Activated naive CD8-positive, alpha-beta T cell treated with anti-CD3 and anti-CD28 coated beads for 36 hours (primary cell): ENCODE measurements at places on chromosomes 12 and 14. TPM values are rescaled to one million over a fixed set of nuclear protein-coding genes. Genes with fewer than 3 reads are reported as not detected.

GRCh38 chr12:120998435-120998834 is 17.9 kb downstream of the C12orf43 start:
- H3K4me1 ChIP-seq: peaks cover 1% of the 10 kb centered on the region
- DNase-seq: no peak
- peaks cover 2% of the 10 kb centered on the region for H3K36me3 ChIP-seq
- H3K27ac ChIP-seq: no peak overlapping the region
- no peak overlapping the region for H3K4me3 ChIP-seq

WIF1 gene
- 0.10 TPM for total RNA-seq

DNA sequence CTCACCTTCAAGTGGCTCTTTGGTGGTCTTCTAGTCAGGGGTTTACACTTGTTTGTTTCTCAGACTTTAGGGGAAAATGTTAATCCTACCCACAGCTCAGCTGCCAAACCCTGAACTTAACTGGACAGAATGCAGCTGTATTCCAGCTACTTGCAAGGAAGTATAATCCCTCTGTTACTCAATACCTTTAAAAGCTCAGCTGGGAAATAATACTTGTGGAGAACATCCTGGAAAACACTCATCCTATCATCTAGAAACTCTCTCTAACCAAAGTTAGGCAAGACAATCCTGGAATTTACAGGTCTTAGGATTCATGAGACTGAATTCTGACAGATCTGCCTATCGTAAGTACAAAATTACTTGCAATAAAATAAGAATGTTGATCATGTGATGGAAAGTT is 404.1 kb downstream of the ADAMTS20 start:
- no peaks in the 10 kb centered on the region for H3K36me3 ChIP-seq
- no peaks in the 10 kb centered on the region for H3K4me1 ChIP-seq
- H3K27ac ChIP-seq: no peak overlapping the region
- no peak for DNase-seq
- no peaks in the 10 kb centered on the region for H3K27me3 ChIP-seq
- H3K4me3 ChIP-seq: no peak overlapping the region

TAS2R9 gene
- total RNA-seq: not detected

GRCh38 chr12:105083551-105084105 is 630 bp downstream of the ALDH1L2 start:
- peak overlapping the region; percentile 78 for H3K27ac ChIP-seq
- peak overlapping the region; percentile 85 for H3K4me3 ChIP-seq
- H3K36me3 ChIP-seq: no peaks in the 10 kb centered on the region
- peaks cover 33% of the 10 kb centered on the region for H3K27me3 ChIP-seq
- H3K4me1 ChIP-seq: peaks cover 6% of the 10 kb centered on the region

DNA sequence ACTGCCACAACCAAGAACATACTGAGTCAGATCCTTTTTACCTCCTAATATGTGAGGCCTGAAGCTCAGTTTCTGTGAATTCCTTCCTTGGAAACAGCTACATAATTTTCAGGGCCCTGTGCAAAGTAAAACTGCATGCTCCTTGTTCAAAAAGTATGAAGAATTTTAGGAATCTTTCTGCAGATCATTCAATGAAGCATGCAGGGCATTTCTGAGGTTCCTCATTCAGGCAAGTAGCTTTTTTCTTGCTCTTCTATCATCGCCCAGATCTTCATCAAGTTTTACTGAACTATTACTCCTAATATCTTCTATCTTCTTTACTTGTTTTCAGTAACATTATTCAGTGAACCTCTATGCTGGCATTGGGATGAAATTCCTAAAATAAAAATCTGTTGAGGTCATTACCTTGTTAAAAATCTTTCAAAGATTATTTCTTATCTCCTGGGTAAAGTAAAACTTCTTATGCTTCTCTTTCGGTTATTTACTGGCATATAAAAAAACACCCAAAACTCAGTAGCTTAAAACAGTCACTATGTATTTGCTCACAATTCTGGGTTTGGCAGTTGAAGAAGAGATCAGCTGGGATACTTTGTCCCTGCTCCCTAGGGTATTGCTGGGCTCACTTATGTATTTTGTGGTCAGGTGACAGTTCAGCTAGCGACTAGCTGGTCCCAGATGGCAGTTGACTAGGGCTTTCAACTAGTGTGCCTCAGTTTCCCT is 42.6 kb upstream of the KRR1 start:
- no peaks in the 10 kb centered on the region for H3K36me3 ChIP-seq
- no peak overlapping the region for H3K27ac ChIP-seq
- peaks cover 42% of the 10 kb centered on the region for H3K27me3 ChIP-seq
- DNase-seq: no peak
- no peaks in the 10 kb centered on the region for H3K4me1 ChIP-seq

TAS2R8 gene
- total RNA-seq: not detected

DNA sequence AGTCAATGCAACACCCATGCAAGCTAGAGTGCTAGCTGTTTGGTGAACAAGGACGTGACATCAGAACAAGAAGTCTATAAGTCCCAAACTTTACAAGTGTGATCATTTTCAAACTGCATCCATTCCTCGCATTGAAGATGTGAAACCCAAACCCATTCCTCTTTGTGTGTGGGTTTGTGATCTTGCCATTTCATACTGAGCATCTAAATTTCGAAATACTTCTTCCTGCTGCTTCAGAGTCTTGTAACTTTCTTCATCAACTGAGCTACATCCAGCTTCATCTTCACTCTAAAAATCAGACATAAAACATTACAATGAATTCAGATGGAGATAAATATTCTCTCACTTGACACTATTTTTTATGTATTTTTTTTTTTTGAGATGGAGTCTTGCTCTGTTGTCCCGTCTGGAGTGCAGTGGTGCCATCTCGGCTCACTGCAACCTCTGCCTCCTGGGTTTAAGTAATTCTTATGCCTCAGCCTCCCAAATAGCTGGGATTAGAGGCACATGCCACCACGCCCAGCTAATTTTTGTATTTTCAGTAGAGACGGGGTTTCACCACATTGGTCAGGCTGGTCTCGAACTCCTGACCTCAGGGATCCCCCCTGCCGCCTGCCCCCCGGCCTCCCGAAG is 4.8 kb upstream of the ZCCHC8 start:
- peaks cover 16% of the 10 kb centered on the region for H3K4me1 ChIP-seq
- H3K4me3 ChIP-seq: no peak overlapping the region
- H3K36me3 ChIP-seq: peaks cover 46% of the 10 kb centered on the region
- H3K27me3 ChIP-seq: no peaks in the 10 kb centered on the region
- no peak for DNase-seq
- H3K27ac ChIP-seq: no peak overlapping the region

ADAM20 gene
- total RNA-seq: not detected

CPNE6 gene
- total RNA-seq: not detected

KLHL33 gene
- 0.68 TPM for total RNA-seq

DNA sequence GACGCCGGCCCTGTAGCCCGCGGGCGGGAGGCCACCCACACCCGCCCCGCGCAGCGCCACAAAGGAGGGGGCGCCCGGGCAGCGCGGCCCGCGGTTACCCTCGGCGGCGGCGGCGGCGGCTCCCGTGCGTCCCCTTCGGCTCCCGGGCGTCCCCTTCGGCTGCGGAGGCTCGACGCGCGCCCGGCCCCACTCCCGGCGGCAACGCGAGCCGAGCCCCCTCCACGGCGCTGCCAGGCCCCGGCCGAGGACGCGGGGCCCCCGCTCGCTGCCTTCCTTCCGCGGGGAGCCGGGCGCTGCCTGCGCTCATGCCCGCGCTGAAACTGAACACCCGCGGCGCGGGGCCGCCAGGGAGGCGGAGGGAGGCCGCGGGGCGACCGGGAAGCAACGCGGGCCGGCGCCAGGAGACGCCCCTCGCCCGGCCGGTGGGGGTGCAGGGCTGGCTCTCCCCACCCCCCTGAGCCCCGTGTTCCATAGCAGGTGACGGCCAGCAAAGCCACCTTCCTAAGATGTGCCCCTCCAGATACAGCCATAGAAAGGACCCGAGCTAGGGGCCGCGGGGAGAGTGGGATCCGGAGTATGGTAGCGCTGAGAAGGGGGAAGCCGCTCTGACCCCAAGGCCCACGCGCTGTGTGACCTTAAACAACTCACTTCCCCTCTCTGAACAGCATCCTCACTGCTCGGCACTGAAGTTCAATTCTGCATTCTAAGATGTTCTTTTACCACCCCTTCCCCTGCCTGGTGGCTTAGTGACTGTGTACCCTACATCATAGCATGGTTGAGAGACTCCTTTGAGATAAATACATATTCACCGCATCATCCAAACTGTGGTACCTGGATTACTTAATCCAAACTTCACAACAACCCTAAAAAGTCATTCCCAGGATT is 42.8 kb downstream of the KDM2B start:
- peak; percentile 22 for DNase-seq
- peaks cover 49% of the 10 kb centered on the region for H3K4me1 ChIP-seq
- H3K4me3 ChIP-seq: peak overlapping the region; percentile 76
- H3K27me3 ChIP-seq: no peaks in the 10 kb centered on the region
- peaks cover 4% of the 10 kb centered on the region for H3K36me3 ChIP-seq

BEGAIN gene
- 6.6 TPM for total RNA-seq
